ENCODE measurements at places on chromosomes 1 and 21.

DNA sequence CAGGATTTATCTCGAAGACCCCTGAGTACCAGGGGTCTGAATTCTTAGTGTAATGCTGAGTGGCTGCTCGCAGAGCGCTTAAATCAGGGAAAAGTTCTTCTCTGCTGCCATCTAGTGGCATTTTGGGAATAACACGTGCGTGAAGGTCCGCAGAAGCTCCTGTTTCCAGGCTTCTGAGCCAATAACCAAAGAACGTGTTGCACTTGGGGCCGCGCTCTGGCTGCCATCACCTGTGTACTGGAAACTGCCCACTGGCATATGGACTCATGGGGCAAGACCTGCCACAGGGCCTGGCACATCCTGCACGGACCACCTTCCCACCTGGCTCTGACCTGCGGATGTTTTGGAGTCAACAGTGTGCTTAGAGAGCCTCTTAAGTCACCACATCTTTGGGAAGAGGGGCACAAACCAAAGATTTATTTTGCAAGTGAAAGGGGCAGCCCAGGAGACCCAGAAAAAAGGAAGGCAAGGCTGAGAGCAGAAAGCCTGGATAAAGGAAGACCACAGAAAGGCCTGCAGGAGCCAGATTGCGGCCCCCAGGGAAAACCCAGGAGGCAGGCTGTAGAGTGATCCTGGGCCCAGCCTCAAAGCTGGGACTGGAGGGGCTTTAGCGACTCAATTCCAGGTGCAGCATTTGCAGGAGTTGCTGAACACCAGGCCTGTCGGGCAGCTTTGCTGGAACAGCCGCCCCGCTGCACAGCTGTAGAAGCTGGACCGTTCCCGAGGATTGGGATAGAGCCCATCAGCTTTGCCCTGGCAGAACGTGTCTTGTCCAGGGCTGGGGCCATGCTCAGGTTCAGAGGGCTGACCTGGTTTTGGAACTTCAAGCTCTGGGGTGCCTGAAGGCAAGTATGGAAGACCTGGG lies 13.0 kb downstream of the CHIT1 start:
- DNase-seq = peak; percentile 73

- no peak for DNase-seq
These were observed 5.7 kb downstream of the ZBTB7B start for GRCh38 chr1:155008015-155008941.

- DNase-seq = no peak
These were observed 4.0 kb downstream of the CAPN2 start for GRCh38 chr1:223716302-223716862.

DNA sequence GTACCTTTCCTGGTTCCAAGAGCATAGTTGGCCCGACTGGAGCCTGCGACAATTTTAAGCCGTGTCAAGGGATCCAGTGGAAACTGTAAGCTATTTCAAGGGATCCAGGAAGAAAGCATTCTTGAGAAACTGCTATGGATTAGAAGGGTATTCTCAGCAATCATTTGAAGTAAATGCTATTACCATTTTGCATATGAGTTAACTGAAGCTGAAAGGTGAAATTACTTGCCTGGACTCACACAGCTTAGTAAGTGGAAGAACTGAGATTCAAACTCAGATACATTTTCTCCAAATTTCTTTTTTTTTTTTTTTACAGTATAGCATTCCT lies 589 bp downstream of the ZNF684 start:
- DNase-seq = peak; percentile 8

DNA sequence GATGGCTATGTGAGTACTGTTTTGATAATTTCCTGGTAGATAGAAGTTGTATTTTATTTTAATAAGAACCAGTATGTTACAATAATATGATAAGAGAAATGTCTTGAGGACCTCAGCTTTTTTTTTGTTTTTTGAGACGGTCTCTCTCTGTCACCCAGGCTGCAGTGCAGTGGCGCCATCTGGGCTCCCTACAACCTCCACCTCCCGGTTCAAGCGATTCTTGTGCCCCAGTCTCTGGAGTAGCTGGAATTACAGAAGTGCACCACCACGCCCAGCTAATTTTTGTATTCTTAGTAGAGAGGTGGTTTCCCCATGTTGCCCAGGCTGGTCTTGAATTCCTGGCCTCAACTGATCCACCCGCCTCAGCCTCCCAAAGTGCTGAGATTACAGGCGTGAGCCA lies 968.1 kb upstream of the ADGRL4 start:
- DNase-seq = no peak

- no peak for DNase-seq
These were observed 2.2 kb downstream of the SLC30A2 start for GRCh38 chr1:26043765-26044164.

GRCh38 chr21:44913425-44914175 lies 7.1 kb downstream of the ITGB2 start:
- no peak for DNase-seq

Data from OCI-LY7 (cell line).